ENCODE measurements at places on chromosomes 3 and 15. TPM values are rescaled to one million over a fixed set of nuclear protein-coding genes. Genes with fewer than 3 reads are reported as not detected.

The HESX1 gene
- total RNA-seq = 0.75 TPM

- DNase-seq = no peak
These were observed 54.6 kb downstream of the SPRED1 start for GRCh38 chr15:38307251-38307650.

The NR2E3 gene
- 0.33 TPM for total RNA-seq

DNA sequence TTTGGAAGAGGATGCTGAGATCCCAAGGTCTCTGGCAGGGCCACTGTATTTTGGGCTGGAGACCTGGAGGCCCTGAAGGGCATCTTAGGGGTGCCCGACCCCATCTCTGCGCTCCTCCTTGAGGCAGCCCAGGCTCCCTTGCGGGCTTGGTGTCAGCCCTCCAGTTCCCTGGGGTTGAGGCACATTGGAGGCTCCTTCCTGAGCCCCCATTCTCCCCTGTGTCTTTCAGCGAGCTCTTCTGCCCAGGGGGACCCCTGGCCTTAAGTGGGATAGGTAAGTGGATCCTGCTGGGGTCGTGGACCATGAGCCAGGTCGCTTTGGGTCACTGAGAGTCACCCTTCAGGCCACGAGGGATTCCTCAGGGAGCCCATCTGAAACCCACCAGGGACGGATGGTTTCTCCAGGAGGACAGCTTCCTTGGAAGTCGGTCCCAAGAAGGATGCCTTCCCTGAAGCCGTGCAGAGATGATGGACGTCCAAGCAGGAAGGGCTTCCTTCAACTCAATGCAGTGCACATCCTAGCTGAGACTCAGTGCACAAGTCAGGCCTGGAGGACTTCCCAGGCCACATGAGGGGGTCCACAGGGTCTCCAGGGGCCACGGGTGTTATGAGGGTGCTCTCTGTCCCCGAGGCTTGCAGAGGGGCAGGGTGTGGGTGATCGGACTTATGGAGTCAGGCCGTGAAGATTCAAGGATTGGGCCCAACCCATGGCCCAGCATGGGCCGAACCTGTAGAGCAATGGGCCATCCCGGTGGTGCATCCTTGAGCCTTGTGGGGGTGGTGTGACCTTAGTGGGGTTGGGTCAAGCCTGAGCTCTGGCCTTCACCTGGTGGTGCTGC lies 224.3 kb downstream of the SNRPN start:
- peak; percentile 40 for DNase-seq

The JAGN1 gene
- total RNA-seq = 21.4 TPM

The FETUB gene
- total RNA-seq = 49.9 TPM

Measured in left lobe of liver (tissue), 2 donors.